ENCODE measurements at places on chromosomes 3 and 15.

DNA sequence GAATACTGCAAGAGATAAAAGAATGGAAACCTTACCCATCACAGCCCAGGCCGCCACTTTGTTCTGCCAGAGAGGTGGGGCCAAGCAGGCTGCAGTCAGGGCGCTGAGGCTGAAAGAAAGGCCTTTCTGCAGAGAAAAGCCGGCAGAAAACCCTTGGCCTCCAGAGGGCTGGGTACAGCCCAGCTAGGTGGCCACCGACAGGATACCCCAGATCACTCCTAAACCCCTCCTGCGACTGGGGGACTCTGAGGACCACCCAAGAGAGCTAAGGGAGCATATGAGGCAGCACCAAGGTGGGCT, 69.3 kb downstream of the SMAD6 start:
- no peak for DNase-seq

- no peak for DNase-seq
Measured at GRCh38 chr3:171636666-171637065, 173.6 kb downstream of the PLD1 start.

DNA sequence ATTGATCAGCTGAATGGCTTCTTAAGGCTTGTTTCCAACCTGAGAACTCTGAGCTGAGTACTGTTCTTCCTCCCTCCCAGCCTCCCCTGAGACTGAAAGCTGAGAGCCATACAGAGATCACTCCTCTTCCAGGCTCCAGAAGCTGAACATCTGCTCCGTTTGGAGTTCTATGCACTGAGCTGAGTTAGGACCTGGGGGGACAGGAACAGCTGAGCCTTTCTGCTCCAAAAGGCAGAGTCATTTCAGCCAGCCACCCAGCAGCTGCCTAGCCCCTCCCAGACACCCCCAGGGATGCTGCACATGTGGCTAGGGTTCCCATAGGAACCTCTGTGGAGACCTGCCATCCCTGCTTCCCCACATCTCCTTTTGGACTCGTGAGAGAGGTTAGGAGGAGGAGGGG, 64.2 kb upstream of the GLCE start:
- no peak for DNase-seq

DNA sequence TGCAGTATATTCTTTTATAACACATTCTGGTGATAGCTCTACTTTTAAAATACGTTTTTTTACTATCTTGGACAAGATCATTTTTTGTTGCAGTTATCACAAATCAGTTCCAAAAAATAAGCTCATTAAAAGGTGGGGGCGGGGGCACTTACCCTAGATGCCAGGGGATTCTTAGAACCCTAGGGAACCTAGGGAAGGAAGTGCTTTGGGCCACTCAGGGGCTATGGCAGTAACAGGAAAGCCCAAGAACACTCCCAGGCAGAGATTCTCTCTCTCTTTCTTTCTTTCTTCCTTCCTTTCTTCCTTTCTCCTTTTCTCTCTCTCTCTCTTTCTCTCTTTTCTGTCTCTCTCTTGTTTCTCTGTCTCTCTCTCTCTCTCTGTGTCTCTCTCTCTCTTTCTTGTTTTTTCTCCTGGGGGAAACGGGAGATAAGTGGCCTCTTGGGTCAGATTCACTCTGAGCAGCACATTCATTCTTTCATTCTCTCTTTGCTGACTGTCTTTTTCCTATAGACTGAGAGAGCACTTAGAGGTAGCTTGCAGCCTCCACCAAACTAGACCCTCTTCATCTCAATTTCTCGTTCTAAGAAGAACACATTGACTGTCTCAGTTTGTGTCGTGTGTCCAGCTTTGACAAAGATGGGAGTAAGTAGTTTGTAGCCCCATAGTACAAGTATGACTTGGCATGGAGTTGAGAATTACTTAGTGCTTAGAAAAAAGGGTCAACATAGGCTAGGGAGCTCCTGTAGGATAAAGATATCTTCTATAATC, 16.6 kb downstream of the SCAANT1 start:
- no peak for DNase-seq

GRCh38 chr15:42144841-42145375, 11.5 kb downstream of the PLA2G4F start:
- no peak for DNase-seq
